Tongue (tissue), 3 donors: ENCODE measurements at places on chromosomes 4 and X.
A peak's percentile ranks its signal among the peaks of the same experiment; 100 is the strongest.

- no peak for DNase-seq
Observed at GRCh38 chr4:111720866-111721265, 424.4 kb upstream of the FAM241A start.

DNA sequence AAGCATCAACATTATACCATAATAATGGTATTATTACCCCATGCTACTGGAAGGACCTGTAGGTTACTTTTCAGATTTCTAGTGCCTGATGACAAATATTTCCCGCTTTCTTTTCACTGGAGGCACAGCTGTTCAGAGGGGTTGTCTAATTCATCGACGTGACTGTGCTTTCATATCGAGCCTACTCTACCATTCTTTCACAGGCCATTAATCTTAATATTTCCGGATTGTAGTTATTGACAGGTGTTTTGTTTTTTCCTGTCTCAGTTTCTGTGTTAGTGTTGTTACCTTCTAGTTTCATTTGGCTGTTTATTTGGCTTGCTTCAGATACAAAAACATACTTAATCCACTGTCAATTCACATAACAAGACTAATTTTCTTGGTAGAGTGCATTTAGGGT is 330.9 kb downstream of the SPOCK3 start:
- no peak for DNase-seq

DNA sequence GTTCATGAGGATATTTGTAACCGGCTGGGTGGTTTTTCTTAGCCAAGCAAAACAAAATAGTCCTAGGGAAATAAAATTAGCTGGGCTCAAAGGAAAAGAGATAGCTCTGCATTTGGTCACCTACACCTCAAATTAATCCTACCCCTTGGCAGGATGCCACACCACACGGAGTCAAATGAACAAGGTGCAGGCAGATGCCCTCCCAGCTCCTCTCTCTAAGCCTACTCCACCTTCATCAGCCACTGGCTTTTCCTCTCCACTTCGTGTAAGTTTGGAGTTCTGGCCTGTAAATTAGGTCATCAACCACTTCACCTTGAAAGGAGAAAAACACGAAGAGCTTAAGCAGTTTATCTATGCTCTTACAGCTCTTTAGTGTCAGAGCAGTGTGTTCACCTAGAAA is 1.4 kb downstream of the DDIT4L start:
- DNase-seq: peak; percentile 29

- peak; percentile 93 for DNase-seq
Observed at GRCh38 chr4:173522160-173522950, 7.7 kb downstream of the HAND2 start.

- no peak for DNase-seq
Observed at GRCh38 chr4:183758758-183759447, 99.8 kb downstream of the TRAPPC11 start.

- DNase-seq: no peak
Observed at GRCh38 chrX:70504772-70505450, 60.3 kb downstream of the DLG3 start.

DNA sequence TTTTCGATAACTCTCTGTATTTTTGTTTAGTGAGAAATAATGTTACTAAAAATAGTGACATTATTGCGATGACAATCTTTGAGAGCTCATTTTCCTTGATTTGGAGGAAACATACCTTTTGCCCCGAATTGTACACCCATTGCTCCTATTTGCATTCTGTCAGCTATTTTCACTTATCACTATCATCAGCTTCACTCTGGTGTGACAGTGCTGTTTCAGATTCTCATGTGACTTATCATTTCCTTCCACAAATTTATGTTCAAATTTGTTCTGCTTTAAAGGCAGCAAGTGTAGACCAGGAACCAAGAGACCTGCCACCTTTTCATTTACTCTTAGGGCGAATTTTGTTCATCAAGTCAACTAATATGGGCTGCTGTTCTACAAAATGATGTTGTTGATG is 179.4 kb downstream of the RBM46 start:
- no peak for DNase-seq

DNA sequence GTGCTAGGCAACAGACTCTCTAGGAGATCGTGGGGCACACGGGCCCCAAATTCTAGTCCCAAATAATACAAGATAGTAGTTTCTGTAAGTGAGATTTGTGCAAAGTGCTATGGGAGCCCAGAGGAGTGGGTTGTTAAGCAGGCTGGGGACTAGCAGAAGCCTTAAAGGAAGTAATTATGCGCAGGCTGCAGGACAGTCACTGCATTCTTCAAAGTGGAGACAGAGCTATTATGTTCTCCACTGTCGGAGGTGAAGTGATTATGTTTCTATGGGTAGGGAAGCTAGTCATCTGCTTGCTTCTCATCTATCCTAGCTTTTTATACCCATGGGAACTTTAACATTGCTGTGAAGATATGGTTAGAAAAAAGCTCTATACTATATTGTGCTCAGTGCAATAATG is 154.2 kb downstream of the CPE start:
- DNase-seq: no peak

GRCh38 chrX:154890990-154891639 is 5.0 kb downstream of the F8A1 start:
- DNase-seq: peak; percentile 0

- no peak for DNase-seq
Observed at GRCh38 chr4:179124957-179125356, 1682.7 kb upstream of the AGA start.

- DNase-seq: no peak
Observed at GRCh38 chr4:150647008-150647407, 65.1 kb downstream of the MAB21L2 start.

- no peak for DNase-seq
Observed at GRCh38 chrX:19624739-19625138, 109.4 kb upstream of the MAP3K15 start.

GRCh38 chrX:103629318-103630170 is 769 bp downstream of the TCEAL1 start:
- DNase-seq: peak; percentile 86

- DNase-seq: no peak
Observed at GRCh38 chrX:119736206-119736764, 22.1 kb upstream of the SOWAHD start.

- DNase-seq: peak; percentile 24
Observed at GRCh38 chrX:1894740-1895139, 279.9 kb downstream of the ASMT start.

DNA sequence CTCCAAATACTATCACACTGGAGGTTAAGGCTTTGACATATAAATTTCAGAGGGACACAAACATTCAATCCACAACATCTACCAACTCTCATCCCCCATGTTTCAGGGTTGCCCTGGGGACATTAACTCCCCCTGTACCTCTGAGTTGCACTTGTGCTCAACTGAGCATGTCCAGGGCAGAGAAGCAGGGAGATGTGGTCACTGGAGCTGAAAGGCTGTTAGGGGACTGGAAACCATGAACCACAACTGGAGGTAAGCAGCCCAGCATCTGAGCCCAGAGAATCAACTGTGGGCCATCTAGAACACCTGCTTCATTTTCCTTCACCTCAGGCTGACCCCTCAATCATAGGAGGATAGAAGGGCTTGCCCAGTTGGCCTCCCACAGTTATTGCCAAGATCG is 641.1 kb downstream of the MID1IP1 start:
- DNase-seq: no peak

DNA sequence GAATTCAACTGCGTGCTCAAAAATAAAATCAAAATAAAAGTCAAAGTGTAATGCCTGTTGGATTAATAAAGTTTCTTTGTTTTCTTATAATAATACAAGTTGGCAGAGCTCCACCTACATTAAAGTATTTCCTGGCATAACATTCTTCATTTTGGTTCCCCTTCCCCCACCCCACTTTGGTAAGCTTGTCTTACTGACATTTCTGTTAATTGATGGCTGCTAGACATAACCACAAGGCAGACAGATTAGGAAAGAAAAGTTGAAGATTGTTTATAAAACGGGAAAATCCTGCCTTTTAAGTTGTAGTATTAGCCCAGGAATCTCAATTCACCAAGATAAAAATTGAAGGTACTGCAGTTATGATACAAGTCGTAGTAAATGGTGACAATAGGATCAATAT is 246.5 kb upstream of the RPS6KA3 start:
- DNase-seq: no peak

DNA sequence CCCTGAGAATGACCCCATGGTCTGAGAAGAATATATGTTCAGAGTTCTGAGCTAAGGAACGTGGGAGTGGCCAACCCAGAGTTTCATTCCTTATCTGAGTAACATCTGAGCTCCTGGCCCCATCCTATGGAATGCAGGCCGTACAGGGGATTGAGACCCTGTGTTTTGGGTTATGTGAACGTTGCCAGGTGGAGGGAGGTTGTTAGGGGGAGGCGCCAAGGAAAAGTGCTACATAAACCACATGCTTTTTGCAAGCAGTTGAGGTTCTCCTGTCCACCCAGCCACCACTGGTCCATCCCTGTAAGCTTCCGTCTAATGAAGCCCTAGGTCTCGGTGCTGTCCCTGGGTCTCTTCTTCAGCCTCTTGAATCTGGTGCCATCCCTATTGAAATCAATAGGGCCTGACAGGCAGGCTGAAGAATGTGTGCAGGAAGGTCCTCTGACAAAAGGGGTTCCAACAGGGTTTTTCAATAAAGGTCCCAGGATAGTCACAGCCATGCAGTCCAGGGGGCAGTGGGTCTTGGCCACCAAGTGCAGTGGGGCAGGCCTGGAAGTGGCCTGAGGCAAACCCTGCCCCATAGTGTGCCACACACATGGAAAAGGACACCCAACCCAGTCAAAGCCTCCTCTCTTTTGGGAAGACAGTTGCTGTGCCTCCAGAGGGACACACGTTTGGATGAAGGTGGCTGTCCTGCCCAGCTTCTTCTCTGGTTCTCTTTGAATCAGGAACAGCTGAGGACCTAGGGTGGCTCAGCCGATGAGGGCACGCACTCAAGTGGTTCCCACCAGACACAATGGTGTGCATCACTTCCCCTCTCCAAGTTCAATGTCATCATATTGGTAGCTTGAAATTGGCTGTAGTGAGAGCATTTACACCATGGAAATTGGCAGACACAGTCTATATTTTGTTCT is 53.5 kb downstream of the HTRA3 start:
- DNase-seq: no peak

DNA sequence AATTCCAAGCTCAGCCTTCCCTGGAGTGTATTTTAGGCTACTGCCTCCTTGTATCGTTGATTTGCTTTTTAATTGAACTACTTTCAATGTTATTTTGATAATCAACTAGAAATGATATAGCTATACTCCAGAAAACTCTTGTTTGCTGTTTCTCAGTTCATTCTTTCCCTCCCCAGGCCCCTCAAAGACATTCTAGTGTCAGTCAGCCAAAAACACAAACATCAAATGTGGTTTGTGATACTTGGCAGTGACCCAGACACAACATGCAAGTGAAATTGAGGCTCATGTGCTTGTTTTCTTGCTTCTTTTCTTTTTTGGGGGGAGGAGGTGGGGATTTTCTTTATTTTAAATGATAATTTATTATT is 7.6 kb downstream of the FAT4 start:
- DNase-seq: peak; percentile 71

- DNase-seq: no peak
Observed at GRCh38 chr4:76002176-76002575, 5.1 kb downstream of the CXCL9 start.

- no peak for DNase-seq
Observed at GRCh38 chr4:182876427-182876826, 40.8 kb downstream of the DCTD start.

- DNase-seq: no peak
Observed at GRCh38 chrX:140917354-140918115, 84.9 kb upstream of the SPANXB1 start.
